ENCODE measurements at places on chromosomes 7 and 10.

GRCh38 chr10:45378914-45379726 lies 5.1 kb downstream of the ALOX5 start:
- DNase-seq = no peak

- no peak for DNase-seq
These were observed 93.3 kb downstream of the SORCS3 start for GRCh38 chr10:104734433-104734832.

- DNase-seq = no peak
These were observed 250.6 kb downstream of the CALN1 start for GRCh38 chr7:72161534-72161933.

- no peak for DNase-seq
These were observed 68.8 kb upstream of the INHBA start for GRCh38 chr7:41771717-41772116.

DNA sequence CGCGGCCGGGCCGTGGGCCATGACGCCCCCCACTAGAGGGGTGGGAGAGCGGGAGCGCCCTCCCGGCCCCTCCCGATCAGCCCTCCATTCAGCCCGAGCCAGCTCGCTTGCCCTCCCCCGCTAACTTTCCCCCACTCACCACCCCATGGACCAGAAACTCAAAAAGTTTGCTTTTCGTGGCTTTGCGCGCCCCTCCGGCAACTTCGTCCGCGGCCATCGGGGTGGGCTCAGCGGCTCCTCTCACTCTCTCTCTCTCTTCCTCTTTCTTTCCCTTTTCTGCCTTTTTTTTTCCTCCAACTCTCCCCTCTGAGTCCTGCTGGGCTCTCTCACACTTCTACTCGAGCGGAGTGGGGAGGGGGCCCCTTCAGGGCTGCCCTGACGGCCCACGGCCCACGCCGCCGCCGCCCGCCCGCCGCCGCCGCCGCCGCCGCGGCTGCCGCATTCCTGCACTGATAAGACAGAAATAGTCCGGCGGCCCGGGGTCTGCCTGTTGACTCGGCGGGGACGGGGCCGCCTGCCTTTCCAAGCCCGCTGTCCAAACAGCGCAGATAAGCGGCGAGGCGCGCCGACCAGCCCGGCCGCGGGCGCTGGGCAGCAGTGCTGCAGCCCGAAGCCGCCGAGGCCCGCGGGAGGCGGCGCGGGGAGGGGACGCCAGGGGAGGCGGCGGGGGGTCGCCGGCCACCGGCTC lies at the start of gene SMARCD3:
SMARCD3 (minus strand) TSS at position 349 of the 688 bp plus-strand sequence; CDS start at position 217, 132 bp downstream.
- no peak for DNase-seq

DNA sequence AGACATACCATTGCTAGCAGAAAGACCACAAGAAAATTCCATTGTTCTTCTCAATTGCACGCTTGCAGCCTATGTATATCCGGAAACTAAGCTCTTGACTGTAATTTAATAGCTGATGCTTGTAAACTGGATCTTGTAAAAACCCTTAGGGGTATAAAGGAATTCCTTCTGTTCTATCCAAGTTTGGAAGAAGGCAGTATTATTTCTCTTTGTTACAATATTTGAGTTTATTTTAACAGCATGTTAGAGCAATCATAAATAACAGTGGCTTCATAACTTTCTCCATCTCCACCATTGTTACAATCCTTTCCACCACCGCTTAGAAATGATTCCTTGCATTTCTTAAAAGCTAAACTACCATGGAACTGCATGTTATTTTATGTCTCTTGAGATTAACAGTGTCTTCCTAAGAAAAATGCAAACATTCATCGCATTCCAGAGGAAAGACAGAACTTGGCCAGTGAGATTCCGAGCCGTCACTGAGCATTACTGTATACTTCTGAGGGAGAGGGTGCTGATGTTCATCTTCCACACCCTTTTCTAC lies 92.5 kb downstream of the TRIL start:
- DNase-seq = no peak

GRCh38 chr10:130576427-130576826 lies 440.2 kb downstream of the GLRX3 start:
- DNase-seq = no peak

- DNase-seq = no peak
These were observed 194.2 kb upstream of the SLC26A5 start for GRCh38 chr7:103640031-103640779.

DNA sequence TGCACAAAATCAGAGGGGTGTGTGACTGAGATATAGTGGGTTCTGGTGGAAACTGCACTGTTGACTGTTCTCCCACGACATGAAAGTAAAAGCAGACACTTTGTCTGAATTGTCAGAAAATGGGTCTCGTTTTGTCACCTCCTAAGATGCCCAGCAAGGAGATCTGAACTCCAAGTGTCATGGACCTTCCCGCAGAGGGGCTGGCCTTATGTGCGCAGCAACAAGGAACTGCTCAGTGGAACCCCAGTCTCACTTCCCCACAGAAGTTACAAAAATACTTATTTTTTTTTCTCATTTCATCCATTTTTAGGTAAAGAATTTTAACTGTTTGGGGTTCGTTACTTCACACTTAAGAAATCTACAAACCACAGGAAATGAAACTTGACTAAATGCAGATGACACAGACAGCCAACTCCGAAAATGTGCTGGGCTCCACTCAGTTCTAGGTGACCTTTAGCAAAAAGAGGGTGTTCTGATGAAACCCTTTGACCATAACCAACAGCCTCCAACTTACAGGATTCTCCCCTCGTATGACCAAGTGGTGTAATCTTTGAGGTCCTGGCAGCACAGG lies 115.0 kb downstream of the FAM107B start:
- DNase-seq = no peak

DNA sequence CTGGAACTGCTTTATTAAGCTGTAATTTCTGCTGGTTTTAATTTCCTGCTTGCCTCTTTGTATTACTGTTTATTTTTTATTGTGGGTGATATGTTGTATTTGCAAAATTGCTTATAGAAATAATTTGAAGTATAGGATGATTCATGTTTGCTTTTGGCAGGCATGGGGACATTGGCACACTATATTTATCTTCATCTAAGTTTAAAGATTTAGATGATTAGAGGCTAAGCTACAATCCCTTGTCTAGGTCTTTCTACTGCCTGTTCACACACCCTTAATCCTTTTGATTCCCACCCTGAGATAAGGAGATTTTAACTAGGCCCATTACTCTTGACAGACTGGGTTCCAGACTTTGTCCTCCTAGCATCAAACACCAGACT lies 182.8 kb upstream of the KAT6B start:
- DNase-seq = no peak

DNA sequence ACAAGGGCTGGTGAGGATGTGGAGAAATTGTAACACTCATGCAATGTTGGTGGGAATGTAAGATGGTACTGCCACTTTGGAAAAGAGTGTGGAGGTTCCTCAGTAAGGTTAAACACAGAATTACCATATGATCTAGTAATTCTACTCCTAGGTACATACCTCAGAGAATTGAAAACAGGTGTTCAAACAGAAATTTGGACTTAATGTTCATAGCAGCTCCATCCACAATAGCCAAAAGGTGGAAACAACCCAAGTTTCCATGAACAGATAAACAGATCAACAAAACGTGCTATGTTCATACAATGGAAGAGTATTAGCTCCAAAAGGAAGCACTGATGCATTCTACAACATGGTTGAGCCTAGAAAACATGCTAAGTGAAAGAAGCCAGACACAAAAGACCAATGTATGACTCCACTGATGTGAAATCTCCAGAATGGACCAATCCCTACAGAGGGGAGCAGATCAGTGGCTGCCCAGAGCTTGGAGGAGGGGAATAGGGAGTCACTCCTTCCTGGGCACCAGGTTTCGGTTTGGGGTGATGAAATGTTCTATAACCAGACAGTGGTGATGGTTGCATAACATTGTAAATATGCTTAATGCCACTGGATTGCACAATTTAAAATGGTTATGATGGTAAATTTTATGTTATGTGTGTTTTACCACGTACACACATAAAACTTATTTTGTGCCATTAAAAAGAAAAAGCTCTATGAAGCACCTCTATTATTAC lies 5.7 kb upstream of the WDR86 start:
- no peak for DNase-seq

DNA sequence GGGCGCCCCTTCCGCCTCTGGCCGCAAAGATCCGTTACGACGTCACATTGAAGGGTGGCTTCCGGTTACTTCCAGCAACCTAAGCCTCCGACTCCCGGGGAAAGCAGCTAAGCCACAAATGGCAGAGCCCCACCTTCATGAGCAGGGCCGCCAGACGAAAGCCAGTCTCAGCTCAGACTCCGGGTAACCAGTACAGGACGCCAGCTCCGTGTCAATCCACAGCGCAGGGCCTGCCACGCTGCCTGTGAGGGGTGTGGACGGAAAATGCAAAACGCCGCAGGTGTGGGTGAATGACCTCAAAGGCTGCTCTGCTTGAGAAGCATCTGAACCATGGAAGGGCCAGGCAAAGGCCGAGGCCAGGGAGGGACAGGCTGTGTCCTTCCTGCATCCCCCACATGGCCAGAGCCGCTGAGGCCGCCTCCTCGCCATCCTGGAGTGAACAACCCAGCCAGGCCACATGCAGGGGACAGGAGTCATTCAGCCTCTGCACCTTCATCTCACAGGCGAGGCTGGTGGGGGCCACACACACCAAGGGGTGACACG lies 53.5 kb upstream of the PPP2R2D start:
- no peak for DNase-seq

GRCh38 chr7:148442933-148443332 lies 147.6 kb upstream of the C7orf33 start:
- no peak for DNase-seq

DNA sequence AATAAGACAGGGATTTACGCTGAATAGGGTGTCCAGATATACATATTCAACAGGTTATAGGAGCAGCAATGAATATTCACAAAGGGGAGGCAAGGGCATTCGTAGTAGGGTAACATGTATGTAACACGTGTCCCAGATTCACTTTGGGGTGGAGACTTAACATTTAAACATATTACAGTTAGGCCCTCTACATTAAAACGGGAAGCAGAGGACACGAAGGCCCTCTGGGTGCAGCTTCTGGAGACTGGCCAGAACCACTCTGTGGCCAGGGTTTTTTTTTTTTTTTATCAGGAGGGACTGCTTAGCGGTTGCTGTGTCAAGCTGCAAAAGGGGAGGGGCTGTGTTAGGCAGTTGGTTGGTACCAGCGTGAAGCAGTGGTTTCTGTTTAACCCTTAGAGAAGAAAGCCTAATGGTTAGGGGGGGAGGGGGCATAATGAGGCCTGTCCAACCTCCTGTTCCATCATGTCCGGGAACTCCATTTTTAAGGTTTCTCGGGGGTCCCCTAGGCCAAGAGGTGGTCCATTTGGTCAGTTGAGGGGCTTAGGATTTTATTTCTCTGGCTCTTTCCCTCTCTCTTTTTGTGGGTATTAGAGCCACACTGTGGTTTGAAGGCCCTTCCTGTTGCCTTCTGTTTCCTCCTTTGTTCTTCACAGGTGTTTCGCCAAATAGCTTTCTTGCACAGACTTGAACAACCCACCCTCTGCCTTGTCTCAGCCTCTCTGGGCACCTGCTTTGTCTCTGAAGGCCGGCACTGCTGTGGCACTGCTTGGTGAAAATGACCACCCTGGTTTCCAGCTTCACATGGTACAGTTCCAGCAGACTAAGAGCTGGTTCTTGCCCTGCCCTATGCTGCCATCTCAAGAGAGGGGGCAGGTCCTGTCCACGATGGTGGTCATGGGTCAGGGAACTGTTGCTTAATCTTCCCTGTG lies 26.4 kb downstream of the PRF1 start:
- DNase-seq = no peak

- no peak for DNase-seq
These were observed 21.8 kb upstream of the HIBADH start for GRCh38 chr7:27684491-27684890.

DNA sequence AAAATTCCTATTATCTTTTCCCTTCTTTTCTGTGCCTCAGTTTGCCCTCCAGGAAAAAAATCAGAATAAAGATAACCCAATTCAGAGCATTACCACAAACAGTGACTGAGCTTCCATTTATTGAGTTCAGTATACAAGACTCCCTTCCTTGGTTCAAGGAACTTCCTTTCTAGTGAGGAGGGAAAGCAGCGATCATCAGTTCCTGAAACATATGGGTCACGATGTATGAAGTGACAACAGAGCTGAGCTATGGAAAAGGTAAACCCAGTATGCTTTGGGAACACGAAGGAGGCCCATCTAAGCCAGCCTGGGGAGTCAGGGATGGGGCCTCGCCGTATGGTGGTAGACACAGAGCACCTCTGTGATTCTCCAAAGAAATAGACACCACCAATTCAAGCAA lies 15.8 kb downstream of the C10orf71 start:
- no peak for DNase-seq

DNA sequence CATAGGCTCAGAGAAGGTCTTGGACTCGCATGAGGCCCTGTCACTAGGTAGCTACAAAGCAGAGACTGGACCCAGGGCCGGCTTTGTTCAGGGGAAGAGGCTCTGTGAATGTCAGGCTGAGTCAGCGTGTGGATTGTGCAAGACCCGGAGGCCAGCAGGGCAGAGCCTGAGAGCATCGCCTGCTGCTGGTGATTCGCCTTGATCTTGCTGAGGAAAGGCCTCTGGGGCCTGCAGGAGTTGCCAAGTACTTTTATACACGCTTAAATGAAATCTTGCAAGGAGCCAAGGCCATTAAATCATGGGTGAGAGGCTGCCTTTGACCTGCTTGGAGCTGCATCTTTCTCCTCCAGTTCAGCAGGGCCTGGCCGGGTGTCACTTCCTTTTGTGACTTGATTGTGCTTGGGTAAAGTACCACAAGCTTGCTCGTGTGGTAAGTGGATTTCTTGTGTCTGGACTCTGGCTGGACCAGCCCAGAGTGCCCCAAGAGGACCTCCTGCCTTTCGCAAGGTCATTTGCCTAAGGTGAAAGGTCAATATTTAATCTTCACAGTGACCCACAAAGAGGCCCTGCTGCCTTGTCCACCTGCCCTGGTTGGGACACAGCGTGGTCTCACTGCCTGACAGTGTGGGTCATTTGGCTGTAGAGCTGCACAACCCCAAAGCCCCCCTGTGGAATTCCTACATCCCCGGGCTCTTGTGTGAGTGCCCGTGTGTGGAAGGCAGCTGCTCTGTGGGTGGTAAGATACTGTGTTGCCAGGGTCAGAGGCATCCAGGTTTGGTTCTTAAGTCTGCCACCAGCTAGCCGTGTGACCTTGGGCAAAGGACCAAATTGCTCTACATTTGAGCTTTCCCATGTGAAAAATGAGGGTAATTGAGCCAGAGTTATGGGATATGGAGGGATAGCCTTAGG lies 38.6 kb upstream of the SH2D4B start:
- DNase-seq = peak; percentile 15

DNA sequence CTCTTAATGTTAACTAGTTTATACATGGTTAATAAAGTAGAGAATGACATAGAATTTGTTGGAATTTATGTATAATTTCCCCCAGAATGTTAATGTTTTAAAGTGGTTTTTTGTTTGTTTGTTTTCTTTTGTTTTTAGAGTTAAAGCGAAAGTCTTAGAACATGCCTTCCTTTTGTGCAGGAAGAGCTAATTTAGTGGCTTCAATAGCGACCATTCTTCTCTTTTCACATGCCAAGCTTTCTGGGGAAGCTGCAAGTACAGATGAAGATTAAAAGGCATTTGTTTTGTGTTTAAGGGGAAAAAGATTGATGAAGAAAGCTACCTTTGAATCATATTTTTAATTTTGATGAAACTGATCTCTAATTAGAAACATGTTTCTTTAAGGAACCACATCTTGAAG lies 256.3 kb upstream of the CSTF2T start:
- no peak for DNase-seq

- DNase-seq = peak; percentile 16
These were observed 2.1 kb downstream of the SNX10 start for GRCh38 chr7:26293569-26294308.

Measured in activated CD4-positive, CD25-positive, alpha-beta regulatory T cell (primary cell).